ENCODE measurements at places on chromosomes 5 and 9.

DNA sequence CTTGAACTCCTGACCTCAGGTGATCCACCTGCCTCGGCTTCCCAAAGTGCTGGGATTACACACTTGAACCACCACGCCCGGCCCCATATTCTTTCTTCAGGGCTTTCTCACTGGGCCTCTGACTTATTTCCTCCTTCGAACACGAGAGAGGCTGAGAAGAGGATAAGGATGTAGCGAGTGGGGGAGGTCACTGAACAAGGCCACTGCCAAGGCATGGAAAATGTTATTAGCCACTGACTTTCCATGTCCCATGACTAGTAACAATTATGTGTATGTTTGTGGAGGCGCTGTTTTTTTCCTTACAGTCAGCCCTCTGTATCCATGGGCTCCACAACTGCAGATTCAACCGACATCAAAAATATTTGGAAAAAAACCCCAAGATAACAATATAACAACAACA is 12.3 kb upstream of the FCHSD1 start:
- DNase-seq: no peak

GRCh38 chr5:170642776-170643436 is 139.1 kb downstream of the KCNIP1 start:
- no peak for DNase-seq

GRCh38 chr5:118233606-118234005 is 754.7 kb downstream of the DTWD2 start:
- no peak for DNase-seq

DNA sequence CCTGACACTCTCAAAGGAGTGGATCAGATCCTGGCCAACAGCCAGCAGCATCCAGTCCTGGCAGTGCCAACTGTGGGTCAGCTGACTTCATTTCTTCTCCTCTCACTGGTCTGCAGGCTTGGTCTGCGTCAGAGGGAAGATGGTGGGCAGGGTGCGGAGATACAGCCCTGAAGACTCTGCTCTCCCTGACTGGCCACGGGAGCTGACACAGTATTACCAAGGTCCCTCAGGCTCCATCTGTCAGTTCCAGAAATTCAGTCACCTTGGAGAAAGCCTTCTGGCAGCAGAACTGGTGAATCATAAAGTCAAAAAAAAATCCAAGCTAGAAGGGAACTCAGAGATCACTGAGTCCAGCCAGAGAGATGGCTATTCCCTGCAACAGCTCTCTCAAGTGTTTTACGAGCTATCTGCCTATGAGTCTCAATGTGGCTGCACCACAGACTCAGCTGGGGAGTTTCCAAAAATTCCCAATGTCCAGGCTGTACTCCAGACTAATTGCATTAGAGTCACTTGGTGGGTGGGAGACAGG is 27.9 kb downstream of the C1QTNF2 start:
- no peak for DNase-seq

DNA sequence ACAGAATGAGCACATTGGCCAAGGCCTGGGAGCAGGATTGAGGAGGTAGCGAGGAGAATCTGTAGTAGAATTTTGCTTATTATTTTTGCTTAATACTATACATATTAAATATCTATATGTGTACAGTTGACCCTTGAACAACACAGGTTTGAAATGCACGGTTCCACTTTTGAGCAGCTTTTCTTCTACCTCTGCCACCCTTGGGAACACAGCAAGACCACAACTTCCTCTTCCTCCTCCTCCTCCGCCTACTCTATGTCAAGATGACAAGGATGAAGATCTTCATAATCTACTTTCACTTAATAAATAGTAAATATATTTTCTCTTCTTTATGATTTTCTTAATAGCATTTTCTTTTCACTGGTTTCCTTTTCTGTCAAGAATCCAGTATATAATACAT is 541.4 kb downstream of the KCTD16 start:
- DNase-seq: no peak

GRCh38 chr5:111255169-111255568 is 31.0 kb downstream of the CAMK4 start:
- no peak for DNase-seq

- no peak for DNase-seq
These were observed 50.1 kb upstream of the RETREG1 start for GRCh38 chr5:16666883-16667398.

GRCh38 chr9:69325409-69326212 is 596 bp downstream of the ENTREP1 start:
- DNase-seq: no peak

- no peak for DNase-seq
These were observed 37.3 kb upstream of the FBP1 start for GRCh38 chr9:94676446-94677131.

- no peak for DNase-seq
These were observed 360.1 kb upstream of the C9orf72 start for GRCh38 chr9:27933210-27934025.

GRCh38 chr5:58498340-58498942 is 7.2 kb downstream of the GAPT start:
- no peak for DNase-seq

GRCh38 chr9:112892981-112893380 is 2.3 kb upstream of the SLC46A2 start:
- no peak for DNase-seq

DNA sequence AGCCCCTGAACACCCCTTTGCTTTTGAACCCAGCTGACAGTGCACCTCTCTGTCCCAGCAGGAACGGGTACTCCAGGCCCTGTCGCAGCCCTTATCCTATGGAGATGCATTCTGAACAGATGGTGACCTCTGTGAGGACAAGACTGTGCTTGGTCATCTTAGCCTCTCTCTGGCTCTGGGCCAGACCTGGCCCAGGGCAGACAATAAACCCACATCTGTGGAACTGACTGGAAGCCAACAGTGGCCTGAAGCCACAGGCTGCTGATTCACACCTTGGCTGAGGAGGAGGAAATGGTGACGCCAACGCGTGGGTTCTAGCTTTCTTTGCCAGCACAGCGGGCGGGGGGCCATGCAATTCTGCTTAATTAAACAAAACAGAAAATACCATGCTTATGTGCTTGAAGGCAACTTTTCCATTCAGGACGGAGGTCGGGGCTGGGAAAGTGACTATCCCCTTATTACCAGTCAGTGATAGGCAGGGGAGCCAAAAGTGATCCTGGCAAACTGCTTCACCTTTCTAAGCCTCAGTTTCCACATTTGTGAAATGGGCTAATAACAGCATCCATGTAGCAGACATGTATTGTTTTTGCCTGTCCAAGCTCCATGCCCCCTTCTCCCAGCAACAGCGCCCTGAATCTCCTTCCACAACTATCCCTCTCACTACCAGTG is 10.8 kb downstream of the SH3PXD2B start:
- peak; percentile 59 for DNase-seq

Data from stimulated activated CD4-positive, alpha-beta T cell treated with anti-CD3 and anti-CD28 coated beads, TNF-alpha, amount 100 ng/mL, for 48 hours (primary cell).